ENCODE measurements at places on chromosomes 5 and 9.

DNA sequence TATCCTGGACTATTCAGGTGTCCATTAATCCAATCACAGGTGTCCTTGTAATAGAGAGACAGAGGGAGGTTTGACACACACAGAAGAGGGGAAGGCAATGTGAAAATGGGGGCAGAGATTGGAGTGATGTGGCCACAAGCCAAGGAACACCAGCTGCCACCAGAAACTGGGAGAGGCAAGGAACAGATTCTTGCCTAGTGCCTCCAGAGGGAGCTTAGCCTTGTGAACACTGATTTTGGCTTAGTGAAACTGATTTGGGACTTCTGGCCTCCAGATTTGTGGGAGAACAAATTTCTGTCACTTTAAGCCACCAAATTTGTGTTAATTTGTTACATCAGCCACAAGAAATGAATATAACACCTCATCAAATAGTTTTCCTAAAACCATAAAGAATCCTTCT is 416.2 kb downstream of the ENC1 start:
- no peak for DNase-seq

GRCh38 chr5:33275921-33276627 is 164.7 kb upstream of the TARS1 start:
- DNase-seq, result no peak

GRCh38 chr9:126217250-126217653 is 109.4 kb upstream of the MVB12B start:
- DNase-seq, result no peak

DNA sequence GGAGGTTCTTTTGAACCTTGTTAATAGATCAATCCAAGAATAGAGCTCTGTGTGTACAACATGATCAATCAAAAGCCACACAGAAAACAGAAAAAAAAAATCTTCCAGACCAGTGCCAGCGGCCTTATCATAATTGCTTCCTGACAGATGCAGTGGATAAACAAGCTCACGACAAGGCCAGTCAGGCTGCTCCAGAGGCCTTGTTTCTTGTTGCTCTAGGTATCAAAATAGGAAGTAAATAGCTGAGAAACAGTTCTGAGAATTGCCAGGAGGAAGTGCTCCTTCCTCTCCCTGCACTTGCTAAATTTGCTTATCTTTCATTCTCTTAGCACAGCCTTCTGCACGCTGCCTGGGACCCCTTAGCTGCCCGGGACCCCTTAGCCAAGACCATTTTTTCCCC is 199.0 kb upstream of the TARS1 start:
- DNase-seq, result no peak

- no peak for DNase-seq
Measured at GRCh38 chr9:106707291-106707690, 155.7 kb upstream of the ZNF462 start.
